Naive thymus-derived CD4-positive, alpha-beta T cell (primary cell): ENCODE measurements at places on chromosomes 5 and 9. TPM values are rescaled to one million over a fixed set of nuclear protein-coding genes. Genes with fewer than 3 reads are reported as not detected.

- no peak for DNase-seq
- no peak overlapping the region for H3K27ac ChIP-seq
- H3K27me3 ChIP-seq = no peaks in the 10 kb centered on the region
- no peak overlapping the region for H3K4me3 ChIP-seq
- H3K4me1 ChIP-seq = no peaks in the 10 kb centered on the region
These were observed 82.0 kb upstream of the TRIM32 start for GRCh38 chr9:116605060-116605459.

DNA sequence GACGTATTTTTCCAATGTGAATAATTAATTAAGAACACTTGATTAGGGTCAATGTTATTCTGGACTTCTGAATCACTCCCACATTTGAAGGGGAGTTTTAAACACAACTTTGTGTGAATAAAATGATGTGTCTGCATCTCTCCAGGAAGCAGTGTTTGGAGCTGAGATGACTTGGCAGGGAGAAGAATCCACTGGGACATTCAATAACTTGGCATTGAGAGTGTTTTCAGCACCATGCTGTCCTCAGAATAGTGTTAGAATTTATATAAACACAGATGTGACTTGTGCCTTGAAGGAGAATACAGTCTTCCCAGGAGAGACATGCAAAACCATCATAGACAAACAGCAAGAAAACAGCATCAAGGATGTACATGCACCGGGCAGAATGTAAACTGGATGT, 32.7 kb upstream of the KCNMB1 start:
- peaks cover 1% of the 10 kb centered on the region for H3K4me1 ChIP-seq
- H3K27ac ChIP-seq = no peak overlapping the region
- no peaks in the 10 kb centered on the region for H3K27me3 ChIP-seq

DNA sequence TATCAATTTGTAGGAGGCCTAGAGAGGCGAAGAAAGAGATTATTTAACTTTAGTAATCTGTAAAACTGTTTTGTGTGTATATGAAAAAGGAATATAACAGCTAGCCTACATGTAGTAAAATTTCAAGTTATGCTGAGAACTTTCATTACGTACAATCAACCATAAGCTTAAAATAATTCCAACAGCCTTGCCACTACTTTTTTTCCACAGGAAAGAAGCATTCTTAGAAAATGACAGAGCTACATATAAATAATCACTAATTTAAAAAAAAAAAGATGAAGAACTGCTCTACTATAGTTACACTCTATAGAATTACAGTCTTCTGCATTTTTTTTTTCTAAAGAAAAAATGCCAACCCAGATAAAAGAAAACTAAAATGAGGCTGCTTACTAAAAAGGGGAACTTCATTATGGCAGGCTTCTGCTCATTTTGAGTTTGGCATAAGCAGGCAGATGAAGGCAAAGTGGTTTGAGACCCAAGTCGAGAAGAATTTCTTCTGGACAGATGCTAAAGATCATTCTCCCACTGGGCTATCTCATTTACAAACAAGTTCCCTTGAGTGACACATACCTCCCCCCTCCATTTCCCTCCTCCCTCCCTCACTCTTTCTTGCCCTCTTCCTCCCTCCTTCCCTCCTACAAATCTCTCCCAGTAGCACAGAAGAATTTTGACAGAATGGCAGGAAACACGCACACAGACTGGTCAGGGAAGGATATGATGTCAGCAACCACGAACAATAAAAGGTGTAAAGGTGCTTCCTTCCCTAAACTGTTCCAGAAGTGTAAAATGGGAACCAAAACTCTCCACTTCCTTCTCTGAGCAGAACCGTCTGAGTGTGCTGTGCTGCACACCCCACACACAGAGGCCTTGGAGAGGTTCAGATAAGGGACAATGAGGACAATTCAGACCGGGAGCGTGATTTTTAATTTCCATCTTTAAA, 56.1 kb downstream of the MEF2C start:
- H3K27me3 ChIP-seq = no peaks in the 10 kb centered on the region
- no peaks in the 10 kb centered on the region for H3K36me3 ChIP-seq
- DNase-seq = no peak
- H3K27ac ChIP-seq = no peak overlapping the region
- no peak overlapping the region for H3K4me3 ChIP-seq

- no peak for DNase-seq
- H3K27me3 ChIP-seq = no peaks in the 10 kb centered on the region
- H3K4me3 ChIP-seq = no peak overlapping the region
- no peaks in the 10 kb centered on the region for H3K4me1 ChIP-seq
- no peaks in the 10 kb centered on the region for H3K36me3 ChIP-seq
- H3K27ac ChIP-seq = no peak overlapping the region
These were observed 572.6 kb downstream of the TLE4 start for GRCh38 chr9:80144406-80144805.

- no peak overlapping the region for H3K27ac ChIP-seq
- H3K4me1 ChIP-seq = peaks cover 11% of the 10 kb centered on the region
- no peaks in the 10 kb centered on the region for H3K27me3 ChIP-seq
- no peaks in the 10 kb centered on the region for H3K36me3 ChIP-seq
- DNase-seq = no peak
- H3K4me3 ChIP-seq = no peak overlapping the region
These were observed 48.8 kb downstream of the POC5 start for GRCh38 chr5:75668445-75668844.

DNA sequence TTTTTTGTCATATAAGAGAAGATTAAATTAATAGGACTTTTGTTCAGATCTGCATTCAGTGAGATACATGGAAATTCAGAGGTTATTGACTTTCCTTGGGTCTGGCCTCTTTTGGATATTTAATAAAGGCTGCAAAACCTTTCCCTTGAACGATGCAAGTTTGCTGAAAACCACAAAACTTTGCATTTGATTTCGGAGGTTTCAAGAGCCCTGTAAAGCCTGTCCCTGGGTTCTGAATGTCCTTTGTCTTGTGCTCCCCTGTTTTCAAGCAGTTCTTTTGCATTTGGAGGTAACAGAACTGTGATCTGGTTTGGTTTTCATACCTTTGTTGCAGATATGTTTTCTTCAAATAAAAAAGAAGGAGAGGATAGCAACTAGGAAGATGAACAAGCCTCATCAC, 188.1 kb upstream of the DMRT1 start:
- H3K4me3 ChIP-seq = no peak overlapping the region
- no peaks in the 10 kb centered on the region for H3K27me3 ChIP-seq
- H3K36me3 ChIP-seq = no peaks in the 10 kb centered on the region
- no peak for DNase-seq
- no peak overlapping the region for H3K27ac ChIP-seq

DNA sequence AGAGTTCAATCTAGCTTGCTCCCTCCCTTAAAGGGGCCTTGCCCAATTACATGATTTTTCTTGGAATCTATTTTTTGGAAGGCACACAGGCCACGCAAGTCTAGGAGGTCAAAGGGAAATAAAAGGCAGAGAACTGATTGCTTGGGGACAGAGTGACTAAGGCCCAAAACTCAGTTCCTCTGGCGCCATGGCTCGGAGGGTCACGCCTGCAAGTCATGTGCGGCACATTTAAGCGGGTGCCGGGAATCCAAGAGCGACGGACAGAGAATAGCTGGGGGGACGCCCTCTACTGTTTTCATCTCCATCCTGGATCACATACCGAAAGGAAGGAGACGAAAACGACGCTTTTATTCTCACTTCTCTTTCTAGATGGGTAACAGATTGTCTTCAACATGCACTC, 78.6 kb downstream of the FREM1 start:
- no peaks in the 10 kb centered on the region for H3K27me3 ChIP-seq
- H3K36me3 ChIP-seq = no peaks in the 10 kb centered on the region
- H3K27ac ChIP-seq = no peak overlapping the region
- no peak for DNase-seq
- H3K4me1 ChIP-seq = no peaks in the 10 kb centered on the region

GRCh38 chr9:120676767-120677402, 37.4 kb downstream of the MEGF9 start:
- DNase-seq = no peak
- no peaks in the 10 kb centered on the region for H3K4me1 ChIP-seq
- H3K36me3 ChIP-seq = no peaks in the 10 kb centered on the region
- no peaks in the 10 kb centered on the region for H3K27me3 ChIP-seq

DNA sequence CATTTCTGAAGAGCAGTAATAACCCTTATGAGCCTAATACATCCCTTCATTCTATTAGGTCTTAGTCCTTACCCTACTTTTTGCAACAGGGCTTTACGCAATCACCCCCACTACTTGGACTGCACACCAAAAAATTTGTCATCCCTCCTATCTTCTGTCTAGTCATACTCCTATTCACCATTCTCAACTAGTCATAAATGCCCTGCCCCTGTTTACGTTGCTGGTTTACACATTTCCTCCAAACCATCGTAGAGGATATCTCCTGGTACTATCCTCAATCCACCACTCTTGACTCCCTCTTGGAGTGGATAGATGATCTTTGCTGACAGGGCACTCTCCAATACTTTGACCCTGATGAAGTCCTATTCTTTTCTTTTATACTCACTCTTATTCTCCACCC, 98.2 kb upstream of the CCNG1 start:
- no peak for DNase-seq
- no peak overlapping the region for H3K27ac ChIP-seq
- H3K27me3 ChIP-seq = no peaks in the 10 kb centered on the region
- no peaks in the 10 kb centered on the region for H3K4me1 ChIP-seq
- no peaks in the 10 kb centered on the region for H3K36me3 ChIP-seq

GRCh38 chr9:124794902-124795491, 18.1 kb downstream of the OLFML2A start:
- H3K27ac ChIP-seq = no peak overlapping the region
- no peak overlapping the region for H3K4me3 ChIP-seq
- DNase-seq = no peak
- H3K4me1 ChIP-seq = no peaks in the 10 kb centered on the region

DNA sequence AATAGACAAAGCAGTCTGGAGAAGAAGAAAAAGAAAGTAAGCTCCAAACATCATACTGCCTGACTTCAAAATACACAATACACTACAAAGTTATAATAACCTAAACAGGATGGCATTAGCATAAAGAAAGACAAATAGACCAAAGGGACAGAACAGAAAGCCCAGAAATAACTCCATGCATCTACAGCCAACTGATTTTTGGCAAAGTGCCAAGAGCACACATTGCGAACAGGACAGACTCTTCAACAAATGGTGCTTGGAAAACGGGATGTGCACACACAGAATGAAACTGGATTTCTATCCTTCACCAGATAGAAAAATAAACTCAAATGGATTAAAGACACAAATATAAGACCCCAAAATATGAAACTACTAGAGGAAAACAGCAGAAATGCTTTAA, 66.6 kb upstream of the SPATA31E1 start:
- H3K4me1 ChIP-seq = no peaks in the 10 kb centered on the region
- no peak overlapping the region for H3K27ac ChIP-seq
- H3K4me3 ChIP-seq = no peak overlapping the region
- H3K27me3 ChIP-seq = no peaks in the 10 kb centered on the region
- no peak for DNase-seq
- no peaks in the 10 kb centered on the region for H3K36me3 ChIP-seq

DNA sequence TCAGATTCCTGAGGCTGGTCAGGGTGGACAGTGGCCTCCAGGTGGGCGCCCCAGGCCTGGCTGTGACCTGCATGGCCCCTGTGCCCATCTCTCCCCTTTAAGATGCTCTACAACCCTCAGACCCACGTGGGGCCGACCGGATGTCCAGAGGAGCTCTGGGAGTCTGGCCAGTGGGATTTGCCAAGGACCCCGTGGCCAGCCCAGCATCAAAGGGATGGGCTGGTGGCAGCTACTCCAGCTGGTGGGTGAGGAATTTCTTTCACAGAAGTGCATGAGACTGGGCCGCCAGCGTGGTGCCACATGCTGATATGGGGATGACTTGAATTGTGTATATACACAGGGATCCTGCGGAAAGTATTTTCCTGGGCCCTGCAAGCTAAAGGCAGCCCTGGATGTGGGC, 94.7 kb upstream of the SARDH start:
- H3K4me3 ChIP-seq = no peak overlapping the region
- no peaks in the 10 kb centered on the region for H3K27me3 ChIP-seq
- no peak for DNase-seq
- H3K27ac ChIP-seq = no peak overlapping the region

GRCh38 chr5:132423438-132423898, 54.0 kb downstream of the SLC22A5 start:
- H3K4me3 ChIP-seq = no peak overlapping the region
- no peak for DNase-seq
- H3K4me1 ChIP-seq = peaks cover 92% of the 10 kb centered on the region
- peak overlapping the region; percentile 26 for H3K27ac ChIP-seq
- H3K36me3 ChIP-seq = no peaks in the 10 kb centered on the region
- no peaks in the 10 kb centered on the region for H3K27me3 ChIP-seq

DNA sequence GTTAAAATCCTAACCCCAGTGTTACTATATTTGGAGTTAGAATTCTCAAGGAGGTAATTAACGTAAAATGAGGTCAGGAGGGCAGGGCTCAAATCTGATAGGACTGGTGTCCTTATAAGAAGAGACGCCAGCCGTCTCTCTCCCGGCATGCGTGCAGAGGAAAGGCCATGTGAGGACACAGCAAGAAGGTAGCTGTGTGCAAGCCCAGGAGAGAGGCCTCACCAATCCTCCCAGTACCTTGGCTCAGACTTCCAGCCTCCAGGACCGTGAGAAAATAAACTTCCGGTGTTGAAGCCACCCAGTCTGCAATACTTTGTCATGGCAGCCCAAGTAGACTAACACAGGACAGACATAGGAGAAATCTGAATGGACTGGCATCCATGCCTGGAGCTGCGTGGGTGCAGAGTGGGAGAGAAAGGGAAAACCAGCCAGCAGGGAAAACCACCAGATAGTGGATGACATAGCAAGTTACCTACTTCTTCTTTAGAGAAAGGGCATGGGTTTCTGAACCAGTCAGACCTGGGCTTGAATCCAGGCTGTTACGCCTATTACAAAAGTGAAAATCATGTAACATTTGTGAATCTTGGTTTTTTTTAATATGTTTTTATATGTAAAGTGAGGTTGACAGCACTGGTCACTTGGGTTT, 89.2 kb downstream of the FSTL4 start:
- no peaks in the 10 kb centered on the region for H3K36me3 ChIP-seq
- no peak overlapping the region for H3K4me3 ChIP-seq
- no peaks in the 10 kb centered on the region for H3K27me3 ChIP-seq
- no peaks in the 10 kb centered on the region for H3K4me1 ChIP-seq
- no peak for DNase-seq

GRCh38 chr9:27212621-27213020, 84.3 kb downstream of the EQTN start:
- no peaks in the 10 kb centered on the region for H3K36me3 ChIP-seq
- H3K27ac ChIP-seq = no peak overlapping the region
- H3K4me3 ChIP-seq = no peak overlapping the region
- no peak for DNase-seq

Gene DPYSL3
- 0.11 TPM for total RNA-seq

Gene ZNF608
- total RNA-seq = 1.5 TPM

Gene PCDHB3
- not detected in 2 replicates for total RNA-seq

Gene FGF1
- total RNA-seq = not detected

Gene ZNF454
- total RNA-seq = 0.35 TPM

Gene TAF11L5
- total RNA-seq = not detected

Gene MTREX
- 64.1 TPM for total RNA-seq

Gene RANBP17
- total RNA-seq = not detected

Gene FAM153A
- total RNA-seq = 18.1 and 30.3 TPM in 2 replicates

Gene SLC24A2
- total RNA-seq = not detected
